ENCODE measurements at places on chromosomes 3 and 15. TPM values are rescaled to one million over a fixed set of nuclear protein-coding genes. Genes with fewer than 3 reads are reported as not detected.

DNA sequence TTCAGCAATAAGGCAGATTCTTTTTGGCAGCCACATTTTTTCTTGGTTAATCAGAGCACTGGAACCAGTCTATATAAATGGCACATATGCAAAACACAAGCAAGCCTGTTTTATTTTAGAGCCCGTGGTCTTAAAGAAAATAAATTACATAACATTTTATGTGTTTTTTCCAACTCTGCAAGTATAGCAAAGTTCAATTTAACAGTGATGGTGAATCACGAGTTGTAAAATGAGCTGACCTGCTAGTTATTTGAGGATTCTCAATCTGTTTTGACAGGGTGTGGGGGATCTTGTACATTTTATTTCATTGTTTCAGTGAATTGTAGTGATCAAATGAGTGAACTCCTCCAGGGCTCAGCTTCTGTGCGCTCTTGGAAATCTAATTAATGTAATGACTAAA, 2.7 kb downstream of the ARHGEF26 start:
- no peak overlapping the region for H3K27ac ChIP-seq
- H3K4me1 ChIP-seq, result peaks cover 13% of the 10 kb centered on the region
- no peak for DNase-seq
- H3K36me3 ChIP-seq, result no peaks in the 10 kb centered on the region

- peaks cover 64% of the 10 kb centered on the region for H3K36me3 ChIP-seq
- H3K27ac ChIP-seq, result peak overlapping the region; percentile 93
- no peaks in the 10 kb centered on the region for H3K27me3 ChIP-seq
- DNase-seq, result no peak
These were observed 5.4 kb downstream of the UBE2E1 start for GRCh38 chr3:23811185-23811527.

- no peak overlapping the region for H3K4me3 ChIP-seq
- H3K4me1 ChIP-seq, result peaks cover 6% of the 10 kb centered on the region
- no peak overlapping the region for H3K27ac ChIP-seq
- H3K27me3 ChIP-seq, result no peaks in the 10 kb centered on the region
These were observed 290.4 kb upstream of the TBL1XR1 start for GRCh38 chr3:177487635-177488186.

DNA sequence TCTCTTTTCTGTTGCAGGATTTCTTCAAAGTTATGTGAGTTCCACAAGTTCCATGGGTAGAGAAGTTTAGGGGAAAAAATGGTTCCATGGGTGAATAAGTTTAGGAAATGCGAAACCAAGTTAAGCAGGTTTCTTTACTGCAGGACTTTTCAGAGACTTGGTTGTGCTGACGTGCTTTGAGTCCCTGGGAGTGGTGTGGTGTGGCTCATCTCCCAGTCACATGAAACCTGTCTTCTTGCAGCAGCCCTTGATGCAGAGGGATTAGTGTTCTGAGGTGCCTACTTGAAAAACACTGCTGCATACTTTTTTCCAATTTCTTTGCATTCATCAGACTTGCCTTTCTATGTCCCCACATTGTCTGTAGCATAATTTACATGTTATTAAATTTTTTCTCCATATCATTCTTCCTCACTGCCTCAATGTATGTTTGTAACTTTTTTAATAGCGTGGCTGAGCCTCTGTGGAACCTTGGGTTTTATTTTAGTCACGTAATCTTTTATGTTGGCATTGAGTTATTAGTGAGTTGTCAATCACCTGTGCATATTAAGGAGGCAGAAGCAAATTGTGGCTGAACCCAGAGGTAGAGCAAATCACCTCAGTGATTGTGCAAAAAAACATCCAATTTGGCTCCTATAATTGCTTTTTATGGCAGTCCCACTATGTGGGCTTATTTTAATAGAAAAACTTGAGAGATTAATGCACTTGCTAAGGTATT, 115.6 kb downstream of the CACNA2D3 start:
- H3K27me3 ChIP-seq, result no peaks in the 10 kb centered on the region
- H3K4me1 ChIP-seq, result no peaks in the 10 kb centered on the region
- H3K36me3 ChIP-seq, result no peaks in the 10 kb centered on the region
- H3K27ac ChIP-seq, result no peak overlapping the region
- H3K4me3 ChIP-seq, result no peak overlapping the region
- no peak for DNase-seq

DNA sequence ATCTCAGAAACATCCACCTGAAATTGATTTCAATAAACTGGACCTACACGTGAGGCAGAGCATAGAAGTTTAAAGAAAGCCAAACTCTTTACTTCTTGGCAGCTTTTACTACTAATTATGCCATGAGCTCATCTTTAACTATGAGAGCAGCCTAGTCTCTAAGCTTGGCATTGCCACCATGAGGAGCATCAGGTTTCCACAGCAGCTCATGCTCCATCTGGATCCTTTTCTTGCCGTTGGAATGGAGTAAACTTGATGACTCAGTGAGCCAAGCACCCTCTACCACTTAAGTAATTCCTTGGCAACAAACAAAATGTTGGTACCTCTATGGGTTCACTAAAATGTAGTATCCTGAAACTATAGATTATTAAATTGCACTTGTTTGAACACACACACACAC, 583.2 kb downstream of the EPHA3 start:
- H3K36me3 ChIP-seq, result no peaks in the 10 kb centered on the region
- no peaks in the 10 kb centered on the region for H3K27me3 ChIP-seq
- DNase-seq, result no peak
- H3K4me1 ChIP-seq, result no peaks in the 10 kb centered on the region

GRCh38 chr3:17182166-17182565, 297.4 kb downstream of the PLCL2 start:
- H3K36me3 ChIP-seq, result peaks cover 33% of the 10 kb centered on the region
- H3K4me1 ChIP-seq, result peaks cover 30% of the 10 kb centered on the region
- H3K4me3 ChIP-seq, result peak overlapping the region; percentile 54
- H3K27me3 ChIP-seq, result no peaks in the 10 kb centered on the region
- peak overlapping the region; percentile 38 for H3K27ac ChIP-seq

DNA sequence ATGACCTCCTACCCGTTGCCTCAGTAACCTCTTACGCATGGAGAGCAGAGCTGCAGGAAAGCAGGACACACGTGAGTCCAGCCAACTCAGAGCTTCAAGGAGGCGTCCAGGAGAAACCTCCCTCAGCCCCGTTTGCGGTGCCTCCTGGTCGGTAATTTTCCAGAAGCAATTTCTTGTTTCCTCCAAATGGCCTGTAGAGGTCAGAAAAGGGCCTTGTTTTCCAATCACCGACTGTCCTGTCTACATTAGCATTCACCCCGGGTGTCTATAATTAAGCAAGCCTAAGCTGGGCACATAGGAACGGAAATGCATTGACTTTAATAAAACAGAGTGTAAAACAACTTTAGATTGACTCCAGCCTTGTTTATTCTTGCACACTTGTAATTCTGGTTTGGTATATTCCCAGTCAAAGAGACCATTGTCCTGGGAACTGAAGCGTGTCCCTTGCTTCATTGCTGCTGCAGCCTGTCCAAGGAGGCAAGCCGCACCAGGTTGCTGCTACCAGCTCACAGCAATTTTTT, 836.2 kb downstream of the AGBL1 start:
- no peaks in the 10 kb centered on the region for H3K27me3 ChIP-seq
- no peaks in the 10 kb centered on the region for H3K36me3 ChIP-seq
- no peak overlapping the region for H3K4me3 ChIP-seq
- no peaks in the 10 kb centered on the region for H3K4me1 ChIP-seq
- H3K27ac ChIP-seq, result no peak overlapping the region

- no peak overlapping the region for H3K4me3 ChIP-seq
- no peak overlapping the region for H3K27ac ChIP-seq
- no peak for DNase-seq
- H3K4me1 ChIP-seq, result no peaks in the 10 kb centered on the region
These were observed 54.4 kb downstream of the ATP1B3 start for GRCh38 chr3:141930801-141931200.

- DNase-seq, result no peak
- peaks cover 7% of the 10 kb centered on the region for H3K27me3 ChIP-seq
- no peaks in the 10 kb centered on the region for H3K4me1 ChIP-seq
- no peaks in the 10 kb centered on the region for H3K36me3 ChIP-seq
These were observed 268.6 kb downstream of the RORA start for GRCh38 chr15:60960517-60960916.

- H3K4me1 ChIP-seq, result no peaks in the 10 kb centered on the region
- H3K27ac ChIP-seq, result no peak overlapping the region
- H3K4me3 ChIP-seq, result no peak overlapping the region
- H3K27me3 ChIP-seq, result no peaks in the 10 kb centered on the region
- no peaks in the 10 kb centered on the region for H3K36me3 ChIP-seq
These were observed 87.9 kb downstream of the ARPP21 start for GRCh38 chr3:35727179-35727578.

DNA sequence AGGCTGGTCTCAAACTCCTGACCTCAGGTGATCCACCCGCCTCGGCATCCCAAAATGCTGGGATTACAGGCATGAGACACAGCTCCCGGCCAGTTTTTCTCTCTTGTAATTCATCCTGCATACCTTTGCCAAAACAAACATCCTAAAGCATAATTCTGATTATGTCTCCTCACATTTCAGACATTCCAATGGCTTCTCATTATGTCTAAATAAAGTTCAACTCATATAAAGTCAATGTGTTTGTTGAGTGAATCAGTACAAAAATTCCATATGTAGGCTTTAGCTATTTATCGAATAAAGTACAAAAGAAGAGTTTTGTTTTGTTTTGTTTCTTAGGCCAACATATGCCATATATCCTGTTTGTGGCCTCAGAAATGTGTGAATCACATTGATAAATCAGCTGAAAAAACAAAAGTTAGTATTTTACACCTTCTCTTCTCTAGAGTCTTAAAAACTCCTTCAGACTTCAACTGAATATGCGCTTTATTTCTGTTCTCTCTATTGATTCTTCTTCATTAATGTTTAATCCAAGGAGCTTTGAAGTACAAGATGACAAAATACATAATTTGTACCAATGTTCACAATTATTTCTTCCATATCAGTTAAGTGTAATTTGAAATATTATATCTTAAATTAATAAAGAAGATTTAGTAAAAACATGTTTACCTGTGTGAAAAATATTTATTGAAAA, 165.8 kb downstream of the MECOM start:
- H3K36me3 ChIP-seq, result no peaks in the 10 kb centered on the region
- H3K4me3 ChIP-seq, result no peak overlapping the region
- DNase-seq, result no peak
- H3K27ac ChIP-seq, result no peak overlapping the region
- no peaks in the 10 kb centered on the region for H3K4me1 ChIP-seq

DNA sequence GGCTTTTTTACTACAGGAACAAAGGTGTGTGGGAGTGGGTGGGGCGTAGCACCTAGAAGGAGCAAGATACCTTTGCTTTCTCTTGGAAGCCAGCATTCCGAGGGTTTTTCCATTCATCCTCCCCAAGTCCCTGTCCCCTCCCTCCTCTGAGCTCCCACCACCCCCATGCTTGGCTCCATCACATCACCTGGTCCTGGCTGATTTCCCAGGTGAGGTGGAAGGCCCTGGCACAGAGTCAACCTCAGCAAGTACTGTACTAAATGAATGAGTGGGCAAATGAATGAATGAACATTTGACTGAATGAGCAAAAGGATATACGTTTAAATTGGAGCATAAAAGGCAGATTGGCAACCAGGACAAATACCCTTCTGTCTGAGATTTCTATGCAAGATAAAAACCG, 45.4 kb downstream of the DZIP1L start:
- peaks cover 21% of the 10 kb centered on the region for H3K4me1 ChIP-seq
- H3K27ac ChIP-seq, result no peak overlapping the region
- no peaks in the 10 kb centered on the region for H3K36me3 ChIP-seq
- no peak overlapping the region for H3K4me3 ChIP-seq

- H3K4me3 ChIP-seq, result no peak overlapping the region
- peak overlapping the region; percentile 20 for H3K27ac ChIP-seq
- H3K4me1 ChIP-seq, result peaks cover 18% of the 10 kb centered on the region
- no peak for DNase-seq
These were observed 55.2 kb downstream of the NPTN start for GRCh38 chr15:73578026-73578425.

DNA sequence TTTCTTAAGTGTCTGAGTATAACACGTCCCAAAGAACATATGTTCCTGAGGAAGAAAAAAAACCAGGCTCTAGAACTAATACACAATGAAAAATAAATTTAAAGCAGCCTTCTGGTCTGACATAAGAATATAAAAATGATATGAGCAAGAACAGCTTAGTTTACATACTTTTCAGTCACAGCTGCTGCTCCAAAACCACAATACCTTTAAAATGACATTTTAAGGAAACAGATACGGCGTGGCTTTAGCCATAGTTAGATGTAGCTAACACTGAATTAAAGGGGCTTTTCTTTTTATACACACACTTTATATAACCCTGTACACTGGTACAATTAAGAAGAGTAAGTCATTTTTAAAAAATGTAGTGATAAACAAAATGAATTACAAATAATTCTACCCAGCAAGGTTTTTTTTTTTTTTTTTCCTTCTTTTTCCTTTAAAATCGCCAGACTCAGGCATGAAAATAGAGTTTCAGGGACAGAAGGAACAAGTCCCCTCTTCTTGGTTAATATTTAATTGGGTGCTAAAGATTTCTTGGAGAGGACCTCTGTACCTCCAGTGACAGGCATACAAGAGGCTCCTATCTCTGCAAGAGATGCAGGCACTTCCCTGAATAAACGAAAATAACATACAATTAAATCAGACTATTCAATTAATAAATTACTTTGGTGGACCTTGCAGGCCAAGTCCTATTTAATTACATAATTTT, 265.6 kb downstream of the FOXP1 start:
- H3K36me3 ChIP-seq, result no peaks in the 10 kb centered on the region
- no peak overlapping the region for H3K27ac ChIP-seq
- H3K27me3 ChIP-seq, result no peaks in the 10 kb centered on the region

DNA sequence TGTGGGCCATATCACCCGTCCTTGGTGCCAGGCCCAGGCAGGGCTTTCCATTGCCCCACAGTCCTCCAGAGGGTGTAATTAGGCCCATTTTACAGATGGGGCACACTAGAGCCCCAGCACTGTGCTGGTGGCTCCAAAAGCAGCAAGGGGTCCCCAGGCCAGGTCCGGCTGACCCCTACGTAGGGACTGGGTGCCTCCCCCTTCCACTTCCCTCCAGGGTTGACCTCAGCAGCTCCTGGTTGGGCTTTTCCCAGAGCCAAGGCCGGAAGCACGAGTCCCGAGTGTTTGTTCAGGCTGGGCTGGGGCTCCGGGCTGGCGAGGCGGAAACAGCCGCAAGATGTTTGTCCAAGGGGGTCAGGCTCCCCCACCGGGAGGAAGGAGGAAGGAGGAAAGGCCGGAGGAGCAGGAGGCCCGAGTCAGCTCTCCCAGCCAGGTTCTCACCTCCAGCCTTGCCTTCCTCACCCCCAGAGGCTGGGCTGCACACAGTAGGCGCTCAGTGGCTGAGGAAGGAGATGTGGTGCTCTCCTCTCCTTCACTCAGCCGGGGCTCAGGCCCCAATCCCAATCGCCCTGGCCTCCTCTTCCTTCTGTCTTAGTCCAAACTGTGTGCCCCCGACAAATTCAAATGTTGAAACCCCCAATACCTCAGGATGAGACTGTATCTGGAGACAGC, 17.1 kb upstream of the PLXND1 start:
- H3K4me3 ChIP-seq, result no peak overlapping the region
- H3K27ac ChIP-seq, result no peak overlapping the region
- peaks cover 2% of the 10 kb centered on the region for H3K27me3 ChIP-seq
- no peaks in the 10 kb centered on the region for H3K36me3 ChIP-seq
- H3K4me1 ChIP-seq, result peaks cover 21% of the 10 kb centered on the region
- no peak for DNase-seq

- no peaks in the 10 kb centered on the region for H3K27me3 ChIP-seq
- H3K4me1 ChIP-seq, result no peaks in the 10 kb centered on the region
- no peak overlapping the region for H3K4me3 ChIP-seq
These were observed 62.3 kb upstream of the PLSCR4 start for GRCh38 chr3:146313031-146313745.

ASTE1 gene
- total RNA-seq, result 7.4 TPM

DNAJA4 gene
- total RNA-seq, result 57.4 TPM

ZNF501 gene
- 1.3 TPM for total RNA-seq

CYP1A2 gene
- total RNA-seq, result not detected

CHRNB4 gene
- total RNA-seq, result not detected

NKIRAS1 gene
- 2.3 TPM for total RNA-seq

CADPS gene
- not detected for total RNA-seq

CHST2 gene
- 7.7 TPM for total RNA-seq

CYP11A1 gene
- total RNA-seq, result not detected

C3orf52 gene
- total RNA-seq, result 11.7 TPM

All from activated T-helper 2 cell treated with anti-CD3 and anti-CD28 coated beads, Interferon-gamma antibody, Interleukin-2, Interleukin-4, amounts not matched to agents 10 μg/mL and 5 μg/mL and 100 μg/mL, durations not matched to agents 14 hours and 24 hours and 36 hours (primary cell).